Lung microvascular endothelial cell (primary cell): ENCODE measurements at places on chromosomes 5 and 9. TPM values are rescaled to one million over a fixed set of nuclear protein-coding genes. Genes with fewer than 3 reads are reported as not detected.

NAIP gene
- 0.65 and 2.4 TPM in 2 replicates for total RNA-seq

TMOD1 gene
- total RNA-seq: 0.65 and 0.79 TPM in 2 replicates

GRCh38 chr5:82183828-82184227, 94.3 kb downstream of the RPS23 start:
- DNase-seq: no peak

DNA sequence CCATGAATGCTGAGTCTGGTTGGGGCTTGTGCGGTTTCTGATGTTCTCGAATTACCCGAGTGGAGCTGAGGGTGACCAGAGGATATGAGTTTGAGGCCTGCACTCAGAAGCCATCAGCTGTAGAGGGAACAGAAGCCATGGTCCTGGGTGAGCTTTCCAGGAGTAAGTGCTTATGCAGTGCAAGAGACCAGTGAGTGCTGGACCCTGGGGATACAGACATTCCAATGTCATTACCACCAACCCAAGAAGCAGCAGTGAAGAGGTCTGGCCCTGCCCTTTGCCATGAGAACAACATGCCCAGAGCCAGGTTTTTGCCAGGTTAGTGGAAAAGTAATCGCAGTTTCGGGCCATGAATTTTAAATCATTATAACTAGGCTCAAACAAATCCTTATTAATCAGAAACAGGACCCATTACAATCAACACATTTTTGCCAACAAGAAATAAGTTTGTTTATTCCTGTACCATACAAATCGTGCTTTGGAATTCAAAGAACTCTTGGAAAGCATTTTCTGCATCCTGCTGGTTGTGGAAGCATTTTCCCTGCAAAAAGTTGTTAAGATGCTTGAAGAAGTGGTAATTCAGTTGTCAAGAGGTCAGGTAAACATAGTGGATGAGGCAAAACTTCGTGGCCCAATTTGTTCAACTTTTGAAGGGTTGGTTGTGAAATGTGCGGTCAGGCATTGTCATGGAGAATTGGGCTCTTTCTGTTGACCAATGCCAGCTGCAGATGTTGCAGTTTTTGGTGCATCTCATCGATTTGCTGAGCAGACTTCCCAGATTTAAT, 154.6 kb downstream of the SYK start:
- no peak for DNase-seq

GRCh38 chr9:100577776-100578448, at the start of gene CAVIN4:
CAVIN4 (plus strand) TSS chr9:100578079; CDS start chr9:100578144, 65 bp downstream.
- DNase-seq: no peak

DNA sequence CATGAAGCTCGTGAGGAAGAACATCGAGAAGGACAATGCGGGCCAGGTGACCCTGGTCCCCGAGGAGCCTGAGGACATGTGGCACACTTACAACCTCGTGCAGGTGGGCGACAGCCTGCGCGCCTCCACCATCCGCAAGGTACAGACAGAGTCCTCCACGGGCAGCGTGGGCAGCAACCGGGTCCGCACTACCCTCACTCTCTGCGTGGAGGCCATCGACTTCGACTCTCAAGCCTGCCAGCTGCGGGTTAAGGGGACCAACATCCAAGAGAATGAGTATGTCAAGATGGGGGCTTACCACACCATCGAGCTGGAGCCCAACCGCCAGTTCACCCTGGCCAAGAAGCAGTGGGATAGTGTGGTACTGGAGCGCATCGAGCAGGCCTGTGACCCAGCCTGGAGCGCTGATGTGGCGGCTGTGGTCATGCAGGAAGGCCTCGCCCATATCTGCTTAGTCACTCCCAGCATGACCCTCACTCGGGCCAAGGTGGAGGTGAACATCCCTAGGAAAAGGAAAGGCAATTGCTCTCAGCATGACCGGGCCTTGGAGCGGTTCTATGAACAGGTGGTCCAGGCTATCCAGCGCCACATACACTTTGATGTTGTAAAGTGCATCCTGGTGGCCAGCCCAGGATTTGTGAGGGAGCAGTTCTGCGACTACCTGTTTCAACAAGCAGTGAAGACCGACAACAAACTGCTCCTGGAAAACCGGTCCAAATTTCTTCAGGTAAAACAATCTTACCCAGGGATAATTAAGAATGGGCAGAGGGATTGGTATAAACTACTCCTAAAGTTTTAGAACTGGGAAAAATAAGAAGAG, 12.9 kb downstream of the ITGA1 start:
- peak; percentile 77 for DNase-seq
